ENCODE measurements at places on chromosomes 11 and 22.

- no peak for DNase-seq
Measured at GRCh38 chr11:88115828-88116755, 59.2 kb downstream of the RAB38 start.

- no peak for DNase-seq
Measured at GRCh38 chr11:122193457-122193856, 77.4 kb upstream of the BLID start.

DNA sequence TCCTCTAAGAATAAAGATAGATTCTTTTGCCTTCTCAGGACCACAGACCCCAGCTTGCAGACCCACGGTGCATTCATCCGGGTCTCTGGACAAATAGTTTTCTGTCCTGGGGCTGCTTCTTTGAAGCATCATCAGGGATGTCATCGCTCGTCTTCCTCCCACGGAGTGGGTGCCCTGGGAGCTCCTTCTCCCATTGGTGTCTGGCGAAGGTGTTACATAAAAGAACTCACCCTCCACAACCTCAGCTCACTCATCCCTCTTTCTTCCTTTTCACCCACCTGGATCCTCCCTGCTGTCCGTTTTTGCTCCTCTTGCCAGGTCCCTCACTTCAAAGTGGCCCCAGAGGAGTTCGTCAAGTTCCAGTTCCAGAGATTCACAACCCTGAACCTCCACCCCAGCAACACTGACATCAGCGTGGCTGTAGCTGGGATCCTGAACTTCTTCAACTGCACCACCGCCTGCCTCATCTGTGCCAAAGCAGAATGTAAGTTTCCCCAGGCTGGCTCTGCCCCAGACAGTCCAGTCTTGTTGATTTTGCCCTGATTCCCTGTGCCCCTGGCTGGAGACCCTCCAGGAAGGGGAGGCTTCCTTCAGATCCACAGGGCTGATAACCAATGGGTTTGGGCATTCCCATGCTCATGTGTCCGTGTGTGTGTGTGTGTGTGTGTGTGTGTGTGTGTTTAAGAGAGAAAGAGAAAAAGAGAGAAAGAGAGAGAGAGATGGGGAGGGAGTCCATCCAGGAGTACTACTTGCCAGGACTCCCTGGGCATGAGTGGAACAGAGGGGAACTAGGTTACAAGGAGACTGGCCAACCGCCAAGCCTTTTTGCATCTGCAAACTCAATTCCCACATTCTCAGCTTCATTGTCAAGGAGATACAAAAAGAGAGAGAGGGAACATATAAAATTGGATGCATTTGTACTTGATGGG lies 204.2 kb upstream of the TBCEL start:
- DNase-seq, result no peak

DNA sequence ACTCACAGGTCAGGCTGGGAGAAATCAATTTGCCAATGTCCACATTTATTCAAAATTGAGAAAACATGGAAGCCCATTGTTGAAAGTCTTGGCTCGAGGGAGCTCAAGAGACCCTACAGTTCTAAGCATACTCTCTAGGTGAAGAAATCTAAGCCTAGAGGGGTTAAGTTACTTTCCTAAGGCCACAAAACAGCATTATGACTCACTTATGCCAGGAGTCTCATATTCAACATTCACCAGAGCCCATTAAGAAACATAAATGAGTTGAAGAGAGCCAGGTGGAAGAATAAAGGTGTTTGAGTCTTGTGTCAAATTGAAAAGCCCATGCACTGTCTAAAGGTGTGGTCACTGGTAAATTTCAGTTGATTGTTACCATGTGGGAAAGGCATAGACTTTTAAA lies 108.1 kb downstream of the INSC start:
- no peak for DNase-seq

DNA sequence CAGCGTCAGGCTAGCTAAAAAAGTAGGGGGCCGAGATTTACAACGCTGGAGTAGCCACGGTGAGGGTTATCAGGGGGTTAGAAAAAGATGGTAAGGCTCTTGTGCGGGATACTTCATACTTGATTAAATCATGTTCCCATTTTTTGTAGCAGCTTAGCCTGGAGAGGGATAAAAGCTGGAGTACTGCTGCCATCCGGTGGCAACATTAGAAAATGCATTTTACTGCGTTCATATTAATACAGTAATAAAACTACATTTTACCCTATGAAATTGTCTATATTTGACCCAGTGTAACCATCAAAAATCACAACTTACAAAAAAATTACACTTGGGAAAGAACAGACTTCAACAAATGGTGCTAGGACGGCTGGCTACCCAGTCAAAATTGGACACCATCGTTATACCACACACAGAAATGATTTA lies 17.3 kb downstream of the RPUSD4 start:
- DNase-seq, result no peak

- DNase-seq, result no peak
Measured at GRCh38 chr22:43057641-43058040, 31.6 kb downstream of the TTLL1 start.

- DNase-seq, result no peak
Measured at GRCh38 chr11:15157606-15158137, 42.9 kb downstream of the INSC start.

GRCh38 chr11:61588728-61589191 lies 7.9 kb upstream of the SYT7 start:
- DNase-seq, result no peak

DNA sequence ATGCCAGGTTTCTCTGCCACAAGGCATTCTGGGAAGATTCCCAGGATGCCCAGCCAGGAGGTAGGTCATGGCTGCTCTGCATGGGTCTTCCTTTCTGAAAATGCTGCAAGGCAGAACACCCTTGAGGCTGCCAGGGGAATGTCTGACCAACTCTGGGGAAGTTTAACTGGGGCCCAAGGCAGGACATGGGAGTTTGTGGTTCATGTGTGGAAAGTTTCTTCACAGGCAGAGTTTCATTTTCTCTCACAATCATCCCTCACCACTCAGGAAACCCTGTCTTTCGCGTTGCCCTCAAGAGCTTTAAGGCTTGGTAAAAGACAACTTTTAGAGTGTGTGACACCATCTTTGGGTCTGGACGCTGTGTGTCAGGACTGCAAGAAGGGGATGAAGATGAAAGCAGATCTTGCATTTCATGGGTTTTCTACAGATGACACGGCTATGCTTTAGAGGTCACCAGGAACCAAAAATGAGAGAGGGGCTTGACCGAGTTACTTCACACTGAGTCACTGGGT lies 133.5 kb downstream of the CD44 start:
- DNase-seq, result no peak

GRCh38 chr11:64659417-64660144 lies 63.4 kb downstream of the NRXN2 start:
- no peak for DNase-seq

DNA sequence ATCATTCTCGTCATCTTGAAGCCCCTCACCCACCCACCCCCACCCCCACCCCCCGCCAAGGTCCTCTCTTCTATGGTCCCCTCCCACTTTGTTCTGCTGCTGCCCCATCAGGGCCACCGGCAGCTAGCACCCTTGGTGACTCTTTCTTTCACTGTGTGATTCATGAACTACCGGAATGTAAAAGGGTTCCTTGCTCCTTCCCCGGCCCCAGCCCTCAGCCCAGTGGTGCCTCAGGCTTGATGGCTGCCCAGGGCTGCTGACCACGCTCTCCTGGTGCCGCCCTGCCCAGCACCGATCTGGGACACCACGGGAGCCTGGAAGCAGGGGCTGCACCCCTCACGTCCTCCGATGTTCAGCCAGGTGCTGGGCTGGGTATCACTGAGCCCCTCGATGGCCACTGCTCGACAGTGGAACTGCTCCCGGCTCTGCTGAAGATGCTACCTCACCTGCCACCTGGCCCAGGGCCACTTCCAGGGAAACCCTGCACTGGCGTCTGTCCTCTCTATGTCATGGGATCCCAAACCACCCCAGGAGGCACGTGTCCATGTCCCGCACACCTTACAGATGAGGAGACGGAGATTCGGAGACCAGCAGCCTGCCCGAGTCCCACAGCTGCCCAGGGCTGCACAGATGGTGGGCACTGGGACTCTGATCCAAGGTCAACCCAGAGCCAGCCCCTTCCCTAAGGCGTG lies 39.7 kb downstream of the IGLL5 start:
- DNase-seq, result no peak

GRCh38 chr11:17333799-17334586 lies 17.6 kb upstream of the NCR3LG1 start:
- DNase-seq, result no peak

- no peak for DNase-seq
Measured at GRCh38 chr11:102252339-102252891, 64.9 kb upstream of the BIRC3 start.

DNA sequence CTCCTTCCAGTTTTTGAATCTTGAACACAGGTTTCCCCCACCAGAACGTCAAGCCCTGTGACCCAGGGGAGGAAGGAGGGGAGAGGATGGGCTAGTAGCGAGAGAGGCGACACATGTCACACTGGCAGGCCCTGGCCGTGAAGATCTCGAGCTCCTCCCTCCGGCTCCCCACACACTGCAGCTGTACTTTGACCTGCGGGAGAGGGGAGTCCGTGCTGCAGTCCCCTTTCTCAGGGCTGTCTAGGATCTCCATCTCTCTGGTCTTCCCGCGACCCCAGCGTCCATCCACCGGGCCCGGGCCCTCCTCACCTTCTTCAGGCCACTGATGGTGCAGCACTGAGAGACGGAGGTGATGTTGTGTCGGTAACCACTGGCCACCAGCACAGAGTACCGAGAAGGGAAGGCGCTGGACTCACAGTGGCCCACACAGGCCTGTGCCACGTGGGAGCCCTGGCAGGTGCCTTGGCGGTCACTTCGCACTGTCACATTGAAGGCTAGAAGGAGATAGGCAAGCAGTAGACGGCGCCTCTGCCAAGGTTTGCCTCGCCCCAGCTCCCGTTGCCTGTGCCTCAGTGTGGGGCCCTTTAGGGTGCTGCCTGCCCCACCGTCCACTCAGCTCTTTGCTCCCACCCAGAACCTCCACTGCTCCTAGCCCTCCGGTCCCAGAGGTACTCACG lies 873 bp downstream of the GPHA2 start:
- DNase-seq, result no peak

DNA sequence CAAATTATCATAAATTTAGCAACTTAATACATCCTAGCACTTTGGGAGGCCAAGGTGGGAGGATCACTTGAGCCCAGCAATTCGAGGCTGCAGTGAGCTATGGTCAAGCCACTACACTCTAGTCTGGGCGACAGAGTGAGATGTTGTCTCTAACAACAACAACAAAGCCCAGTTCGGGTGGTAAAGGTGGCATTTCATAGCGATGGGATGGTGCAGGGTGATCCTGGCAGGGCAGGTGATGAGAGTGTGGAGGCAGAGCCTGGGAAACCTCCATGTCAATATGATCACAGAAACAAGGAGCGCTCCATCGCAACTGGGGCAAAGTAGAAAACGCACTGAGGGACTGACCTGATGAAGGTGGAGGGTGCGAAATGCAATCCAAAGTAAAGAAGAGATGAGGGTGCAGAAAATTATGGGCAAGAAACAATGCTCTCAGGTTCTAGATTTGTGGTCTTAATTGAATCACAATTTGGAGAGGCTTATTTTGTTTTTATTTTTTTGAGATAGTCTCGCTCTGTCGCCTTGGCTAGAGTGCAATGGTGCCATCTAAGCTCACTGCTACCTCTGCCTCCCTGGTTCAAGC lies 32.8 kb upstream of the CLDN5 start:
- DNase-seq, result no peak

DNA sequence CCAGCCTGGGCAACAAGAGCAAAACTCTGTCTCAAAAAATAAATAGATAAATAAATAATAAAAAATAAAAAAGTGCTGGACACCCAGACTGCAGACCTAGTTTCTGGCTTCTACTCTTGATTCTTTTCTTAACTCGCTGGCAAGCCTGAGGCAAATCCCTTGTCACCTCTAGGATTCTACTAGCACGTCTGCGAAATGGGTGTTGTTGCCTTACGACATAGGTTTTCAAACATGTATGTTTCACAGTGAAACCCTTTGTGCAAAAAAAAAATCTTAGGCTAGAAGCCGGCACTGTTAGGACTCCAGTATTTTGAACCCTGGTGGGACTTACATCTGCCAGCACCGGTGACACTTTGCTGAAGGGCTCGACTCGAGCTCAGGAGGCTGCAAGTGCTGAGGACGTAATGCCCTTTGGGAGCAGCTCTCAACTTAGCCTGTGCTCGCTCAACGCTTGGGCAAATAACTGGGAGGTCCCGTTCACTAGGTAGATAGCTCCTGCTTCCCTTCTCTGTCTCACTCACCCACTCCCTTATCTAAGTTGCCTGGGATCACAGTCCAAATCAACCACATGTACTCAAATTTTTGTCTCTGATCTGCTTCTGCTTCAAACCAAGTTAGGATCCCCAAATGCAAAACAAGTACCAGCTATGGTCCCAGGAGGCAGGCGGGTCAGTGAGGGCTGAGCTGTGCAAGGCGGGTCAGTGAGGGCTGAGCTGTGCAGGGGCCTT lies 34.7 kb upstream of the MYH9 start:
- no peak for DNase-seq

GRCh38 chr22:32413719-32414118 lies 1.7 kb upstream of the RTCB start:
- DNase-seq, result no peak

- no peak for DNase-seq
Measured at GRCh38 chr11:70246196-70246595, 24.3 kb upstream of the PPFIA1 start.

- DNase-seq, result no peak
Measured at GRCh38 chr11:75577207-75577606, 15.2 kb downstream of the SERPINH1 start.

DNA sequence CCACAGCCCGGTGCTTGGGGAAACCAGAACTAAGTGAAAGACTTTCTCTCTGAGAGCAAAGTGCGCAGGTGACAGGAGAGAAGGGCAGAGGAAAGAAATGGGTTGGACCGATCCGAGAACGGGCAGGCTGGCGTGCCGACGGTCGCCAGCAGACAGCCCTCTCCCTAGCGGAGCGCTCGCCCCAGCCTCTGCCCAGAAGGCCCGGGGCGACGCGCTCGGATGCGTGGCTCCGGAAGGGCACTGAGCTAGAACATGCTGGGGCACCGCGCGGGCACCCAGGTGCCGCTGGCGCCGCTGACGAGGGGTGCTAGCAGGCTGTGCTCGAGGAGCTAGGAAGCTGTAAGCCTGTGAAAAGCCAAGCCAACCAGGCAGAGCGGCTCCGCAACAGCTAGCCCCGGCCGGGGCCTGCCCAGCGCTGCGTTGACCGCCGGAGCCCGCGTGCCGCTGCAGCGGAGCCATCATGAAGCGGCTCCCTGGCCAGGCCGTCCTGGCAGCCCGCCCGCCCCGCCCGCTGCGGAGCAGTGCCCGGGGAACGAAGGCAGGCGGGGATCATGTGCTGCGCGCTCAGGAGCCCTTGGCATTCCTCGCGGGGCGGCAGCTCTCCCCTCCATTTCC lies 22.1 kb upstream of the RRAS2 start:
- no peak for DNase-seq

DNA sequence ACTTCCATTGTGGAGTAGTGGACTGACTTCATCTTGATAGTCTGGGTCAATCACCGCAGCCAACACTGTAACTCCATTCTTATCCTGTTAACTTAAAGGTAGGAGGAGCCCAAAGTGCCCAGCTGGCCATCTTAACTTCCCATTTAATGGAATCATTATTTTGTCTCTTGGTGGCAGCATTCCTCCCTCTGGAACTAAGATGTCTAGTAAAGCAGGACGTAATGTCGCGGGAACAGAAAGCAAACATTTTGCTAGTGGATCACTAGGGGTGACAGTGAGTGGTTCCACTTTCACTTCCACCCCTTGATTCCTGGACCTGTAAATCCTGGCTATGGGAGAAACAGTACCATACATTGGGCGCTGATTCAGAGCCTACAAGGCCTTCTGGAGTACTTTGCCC lies 71.4 kb downstream of the GAB4 start:
- no peak for DNase-seq

All from pulmonary artery endothelial cell (primary cell).